ENCODE measurements at places on chromosomes 2 and 18.

- DNase-seq: no peak
Measured at GRCh38 chr2:70201831-70202230, 11.0 kb upstream of the C2orf42 start.

DNA sequence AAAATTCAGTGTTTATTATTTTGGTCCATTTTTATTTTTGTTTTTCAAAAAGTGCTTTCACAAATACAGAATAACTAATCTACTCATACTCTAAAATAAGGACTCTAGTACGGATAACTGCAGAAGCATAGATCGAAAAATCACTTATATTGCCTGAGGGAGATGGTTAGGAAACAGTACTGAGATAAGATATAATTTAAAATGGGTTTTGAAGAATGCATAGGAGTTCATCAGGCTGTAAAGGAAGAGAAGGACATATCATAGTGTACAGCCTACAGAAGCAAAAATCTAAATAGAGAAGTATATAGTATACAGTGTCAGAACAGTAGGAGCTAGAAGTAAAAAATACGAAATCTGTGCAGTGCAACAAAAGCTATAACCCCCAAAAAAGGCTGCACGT lies 247.4 kb downstream of the SOX11 start:
- DNase-seq: no peak

- no peak for DNase-seq
Measured at GRCh38 chr2:88265352-88266303, 95.5 kb downstream of the THNSL2 start.

- no peak for DNase-seq
Measured at GRCh38 chr2:223414646-223415045, 187.5 kb downstream of the SCG2 start.

GRCh38 chr2:70664525-70664924 lies 103.5 kb downstream of the ADD2 start:
- no peak for DNase-seq
